ENCODE measurements at places on chromosomes 5 and 9.

DNA sequence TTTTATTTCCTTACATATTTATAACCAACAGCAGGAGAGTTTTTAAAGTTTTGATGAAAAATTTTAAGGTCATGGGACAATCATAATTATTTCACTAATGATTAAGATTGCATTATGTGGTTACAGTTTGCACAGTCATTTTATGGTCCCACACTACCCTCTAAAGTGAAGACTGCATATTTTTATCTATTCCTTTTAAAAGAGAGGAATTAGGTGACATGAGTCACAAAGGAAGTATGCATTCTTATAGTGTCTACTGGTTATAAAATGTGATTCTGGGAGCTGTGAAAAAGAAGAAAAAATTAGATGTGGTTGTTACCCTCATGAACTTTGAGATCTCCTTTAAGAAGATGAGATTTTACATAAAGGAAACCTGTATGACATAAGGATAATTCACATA lies 87.9 kb upstream of the GRIA1 start:
- no peak for DNase-seq

DNA sequence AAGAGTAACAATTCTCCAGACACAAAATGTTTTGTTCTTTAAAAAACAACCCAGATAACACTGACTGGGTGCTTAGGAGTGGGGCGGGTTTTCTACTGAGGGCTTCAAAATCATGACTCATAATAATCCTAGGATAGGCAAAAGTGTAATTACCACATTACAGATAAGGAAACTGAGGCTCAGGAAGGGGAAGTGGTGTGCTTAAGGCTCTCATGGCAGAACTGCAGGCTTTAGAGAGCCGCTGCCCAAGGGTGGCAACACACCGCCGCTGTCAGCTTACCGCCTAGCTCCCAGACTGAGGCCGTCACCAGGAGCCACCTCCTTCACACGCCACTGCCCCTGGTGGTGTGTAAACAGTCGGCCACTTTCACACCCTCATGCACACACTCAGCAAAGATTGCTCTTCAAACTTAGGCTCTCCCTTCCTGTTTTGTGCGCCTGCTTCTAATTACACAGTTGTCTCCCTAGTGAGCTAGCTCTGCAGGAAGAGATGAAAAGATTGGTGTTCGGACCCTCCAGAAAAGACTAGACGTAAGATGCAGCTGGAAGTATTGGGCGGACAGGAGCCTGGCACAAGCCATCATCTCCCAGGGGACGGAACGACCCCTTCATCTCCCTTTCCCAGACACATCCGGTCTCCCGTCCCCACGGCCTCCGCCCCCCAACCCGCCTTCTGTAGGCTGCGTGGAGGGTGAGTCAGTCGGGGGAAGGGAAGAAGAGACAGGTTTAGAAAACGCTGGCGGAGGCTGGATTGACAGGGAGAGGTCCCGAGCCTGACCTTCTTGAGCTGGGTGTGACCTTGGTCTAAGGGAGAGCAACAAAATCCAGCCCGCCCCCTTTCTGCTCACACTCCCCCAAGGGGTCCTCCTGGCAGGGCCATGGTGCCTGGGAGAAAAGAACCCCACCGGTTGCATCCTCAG lies 162.7 kb downstream of the SYK start:
- no peak for DNase-seq

GRCh38 chr9:136370037-136370436 lies 3.4 kb downstream of the CARD9 start:
- DNase-seq, result no peak

DNA sequence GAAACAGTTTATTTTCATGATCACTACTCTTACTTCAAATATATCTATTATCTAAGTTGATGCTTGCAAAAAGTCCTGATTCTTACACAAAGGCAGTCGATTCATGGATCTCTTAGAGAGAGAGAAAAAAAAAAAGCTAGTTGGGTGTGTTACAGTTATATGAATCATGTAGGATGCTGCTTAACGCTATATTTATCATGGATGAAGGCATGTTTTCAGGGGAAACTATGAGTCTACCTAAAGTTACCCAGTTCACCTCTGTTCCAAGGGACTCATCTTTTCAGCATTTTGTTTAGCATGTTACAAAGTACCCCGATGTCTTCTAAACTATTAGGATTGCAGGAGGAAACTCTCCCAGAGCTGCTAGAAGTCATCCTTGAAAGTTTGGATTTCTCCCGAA lies 13.5 kb downstream of the TMC1 start:
- DNase-seq, result no peak

DNA sequence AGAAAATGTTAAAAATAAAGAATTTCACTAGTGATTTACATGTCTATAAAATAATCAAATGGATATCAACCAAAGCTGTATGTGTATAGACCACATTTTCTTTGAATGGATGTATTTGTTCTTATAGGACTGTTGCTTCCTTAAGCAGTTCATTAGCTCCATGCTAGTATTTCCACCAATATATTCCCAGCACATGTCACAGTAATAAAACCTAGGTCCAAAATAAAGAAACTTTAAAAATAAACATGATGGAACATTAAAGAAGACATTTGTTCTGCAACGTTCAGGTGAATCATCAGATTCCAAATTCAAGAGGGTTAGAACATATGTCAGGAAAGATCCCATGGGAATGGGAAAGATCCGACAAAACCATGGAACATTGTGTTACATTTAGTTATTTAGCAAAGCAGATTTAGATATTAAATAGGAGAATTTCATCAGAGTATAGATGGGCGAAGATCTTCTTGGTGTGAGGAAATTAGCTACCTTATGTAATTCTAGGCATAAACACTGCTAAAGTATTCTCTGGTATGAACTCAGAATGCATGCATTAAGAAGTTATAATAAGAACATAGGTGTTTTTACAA lies 490.7 kb downstream of the CDH18 start:
- DNase-seq, result no peak

DNA sequence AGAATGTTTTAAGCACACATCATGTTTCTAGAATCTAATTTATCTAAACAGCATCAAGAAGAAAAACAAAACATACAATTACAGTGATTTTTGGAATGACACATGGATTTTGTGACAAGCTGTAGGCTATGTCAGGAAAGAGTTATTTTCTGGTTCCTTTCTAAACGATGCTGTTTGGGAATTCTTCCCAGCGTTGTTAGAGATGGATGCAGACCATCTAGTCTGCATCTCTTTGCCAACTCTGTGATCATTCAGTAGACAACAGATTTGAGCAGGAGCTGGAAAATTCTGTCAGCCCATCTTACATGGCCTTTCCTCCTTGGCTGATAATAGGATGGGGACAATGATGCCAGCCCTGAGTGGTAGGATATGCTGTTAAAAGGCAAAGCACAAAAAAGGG lies 295.7 kb upstream of the TRPC7 start:
- DNase-seq, result no peak

DNA sequence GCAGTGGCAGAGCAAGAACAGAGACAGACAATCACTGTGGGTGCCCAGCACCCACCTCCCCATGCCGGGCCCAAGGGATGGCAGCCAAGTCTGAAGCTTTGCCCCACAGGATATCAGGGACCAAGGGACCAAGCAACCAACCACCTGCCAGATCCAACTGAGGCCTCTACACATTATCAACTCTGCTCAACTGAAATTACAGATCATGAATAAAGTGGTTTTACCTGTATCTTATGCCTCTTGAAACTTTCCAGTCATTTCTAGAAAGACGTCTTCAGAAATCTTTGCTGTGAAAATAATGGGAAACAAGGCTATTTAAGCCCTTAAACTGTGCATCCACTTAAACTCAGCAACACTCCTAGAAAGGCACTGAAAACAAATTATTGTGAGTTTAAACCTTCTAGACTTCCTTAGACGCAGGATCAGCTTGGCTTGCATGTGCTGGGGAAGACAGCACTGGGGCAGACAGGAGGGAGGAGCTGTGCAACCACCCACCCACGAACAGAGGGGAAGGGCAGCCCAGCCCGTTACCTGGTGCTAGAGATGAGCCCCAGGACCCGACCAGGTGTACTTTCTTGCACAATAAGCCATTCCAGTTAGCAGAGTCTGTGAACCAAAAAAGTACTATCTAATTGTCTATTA lies 80.0 kb downstream of the SEMA4D start:
- DNase-seq, result no peak

DNA sequence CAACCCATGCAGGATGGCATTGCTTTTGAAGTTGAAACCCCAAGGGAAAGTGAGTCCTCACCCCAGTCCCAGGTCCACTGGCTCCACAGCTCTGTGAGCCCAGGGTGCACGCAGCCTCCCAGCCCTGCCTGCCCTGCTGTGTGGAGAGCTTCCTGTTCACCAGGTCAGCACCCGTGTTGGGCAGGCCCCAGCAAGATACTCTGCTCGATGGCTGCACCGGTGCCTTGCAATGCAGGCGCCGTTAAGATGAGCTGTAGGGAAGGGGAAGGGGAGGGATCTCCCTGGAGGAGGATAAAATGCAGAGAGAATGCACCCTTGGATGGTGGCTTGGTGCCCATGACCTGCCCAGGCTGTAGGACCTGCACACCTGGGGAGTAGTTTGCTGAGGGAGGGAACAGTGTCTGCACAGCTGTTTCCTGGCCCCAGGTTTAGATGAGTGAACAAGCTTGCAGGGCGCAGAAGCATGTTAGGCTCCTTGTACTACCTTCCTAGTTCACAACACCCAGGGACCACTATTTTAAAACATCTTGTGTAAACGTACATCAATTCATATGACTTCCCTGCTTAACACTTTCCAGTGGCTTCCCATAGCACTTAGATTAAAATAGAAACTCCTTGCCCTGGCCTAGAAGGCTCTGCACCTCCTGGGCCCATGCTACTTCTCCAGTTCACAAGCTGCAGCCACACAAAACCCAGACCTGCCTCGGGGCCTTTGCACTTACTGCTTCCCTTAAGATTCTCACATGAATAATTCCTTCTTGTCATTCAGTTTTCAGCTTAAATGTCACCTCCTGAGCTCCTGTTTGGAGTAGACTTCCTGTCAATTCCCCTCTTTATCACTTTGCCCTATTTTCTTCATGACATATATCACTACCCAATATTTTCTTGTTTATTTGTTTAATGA lies 19.6 kb downstream of the FAT2 start:
- DNase-seq, result no peak

DNA sequence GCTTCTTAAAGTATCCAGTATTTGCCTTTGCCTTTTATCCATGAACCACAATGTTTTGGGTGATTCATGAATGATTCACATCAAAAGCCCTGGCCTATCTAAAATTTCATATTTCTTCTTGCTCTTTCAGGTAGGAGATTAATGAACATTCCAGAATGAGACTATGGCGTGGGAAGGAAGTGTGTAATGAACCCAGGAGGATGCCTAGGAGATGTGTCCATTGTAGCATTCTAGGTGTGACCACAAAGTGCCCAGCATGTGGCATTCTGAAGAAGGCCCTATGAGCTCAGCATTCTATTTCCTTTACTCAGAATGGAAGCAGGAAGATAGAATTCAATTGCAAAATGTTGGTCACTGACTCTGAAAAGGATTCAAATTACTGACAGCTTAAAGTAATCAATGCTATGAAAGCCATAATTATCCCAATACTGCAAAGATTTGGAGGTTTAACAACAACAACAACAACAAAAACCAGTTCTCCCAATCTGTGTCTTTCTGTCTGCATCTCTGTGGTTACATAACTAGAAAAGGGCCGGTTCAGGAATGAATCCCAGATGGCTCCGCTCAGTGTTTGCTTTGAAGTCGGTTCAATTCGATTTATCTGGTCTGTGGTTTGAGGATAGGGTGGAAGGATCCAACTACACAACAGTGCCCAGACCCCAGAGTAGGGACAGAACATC lies 126.7 kb downstream of the FOXD1 start:
- no peak for DNase-seq

GRCh38 chr5:175219366-175219765 lies 224.6 kb downstream of the DRD1 start:
- no peak for DNase-seq

DNA sequence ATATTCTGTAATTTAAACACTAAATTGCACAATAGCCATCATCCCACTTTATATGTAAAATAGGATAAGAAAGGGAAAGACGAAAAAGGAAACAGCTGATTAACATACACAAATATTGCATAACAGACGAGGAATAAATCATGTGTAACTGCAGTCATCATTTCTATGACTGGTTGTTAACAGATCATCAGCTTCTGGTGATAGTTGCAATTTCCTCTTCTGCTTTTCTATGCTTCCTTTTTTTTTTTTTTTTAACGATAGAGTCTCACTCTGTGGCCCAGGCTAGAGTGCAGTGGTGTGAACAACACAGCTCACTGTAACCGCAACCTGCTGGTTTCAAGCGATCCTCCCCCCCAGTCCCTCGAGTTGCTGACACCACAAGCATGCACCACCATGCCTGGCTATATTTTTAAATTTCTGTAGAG lies 22.5 kb upstream of the JAKMIP2 start:
- DNase-seq, result no peak

DNA sequence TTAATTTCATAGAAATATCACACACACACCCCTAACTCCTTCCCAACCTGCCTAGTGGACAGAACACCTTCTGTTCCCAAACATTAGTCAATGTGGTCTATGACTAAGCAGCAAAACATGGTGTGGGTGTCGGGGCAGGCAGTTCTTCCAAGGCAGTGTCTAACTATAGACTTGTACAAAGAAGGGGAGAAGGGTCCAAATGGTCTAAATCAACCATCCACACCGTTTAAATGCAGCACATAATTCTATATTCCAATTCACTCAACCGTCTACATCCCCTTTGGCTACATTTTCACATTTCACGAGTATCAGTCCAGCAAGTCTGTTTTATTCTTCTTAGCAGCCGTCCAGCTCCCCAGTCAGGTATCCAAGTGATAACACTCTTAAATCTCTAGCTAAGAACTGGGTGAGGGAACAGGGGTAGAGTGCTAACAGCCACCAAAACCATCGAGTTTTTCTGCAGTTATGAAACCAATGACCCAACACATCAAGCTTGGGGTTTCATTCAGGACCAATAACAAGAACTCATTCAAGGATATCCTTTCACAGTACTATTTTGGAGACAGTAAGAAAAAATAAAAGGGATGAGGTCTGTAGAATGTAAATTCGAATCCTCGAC lies 3.3 kb downstream of the ZNF608 start:
- no peak for DNase-seq

- no peak for DNase-seq
Measured at GRCh38 chr5:17037751-17038150, 101.7 kb upstream of the MYO10 start.

DNA sequence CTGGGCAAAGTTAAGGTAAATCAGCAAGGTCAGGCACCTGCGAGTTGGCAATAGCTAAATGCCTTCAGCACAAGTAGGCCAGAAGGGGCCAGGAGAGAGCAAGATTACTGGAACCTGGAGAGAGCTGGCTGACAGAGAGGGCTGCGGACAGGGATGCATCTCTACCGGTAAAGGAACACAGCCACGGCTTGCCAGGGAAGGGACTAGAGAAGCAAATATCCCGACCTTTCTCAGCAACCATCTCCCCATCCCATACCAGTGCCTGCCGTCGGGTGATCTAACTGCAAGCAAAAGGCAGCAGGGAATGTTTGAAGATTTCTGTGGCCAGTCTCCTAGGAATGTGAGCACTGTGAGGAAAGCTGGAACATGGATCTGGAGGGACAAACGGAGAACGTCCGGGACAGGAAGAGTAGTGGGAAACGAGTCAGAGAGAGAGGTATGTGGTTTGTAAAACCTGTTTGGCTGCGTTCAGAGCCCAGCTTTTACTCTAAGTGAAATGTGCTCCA lies 15.9 kb upstream of the ABLIM3 start:
- DNase-seq, result no peak

All from right renal pelvis (tissue), 4 donors.